ENCODE measurements at places on chromosomes 1 and 21. TPM values are rescaled to one million over a fixed set of nuclear protein-coding genes. Genes with fewer than 3 reads are reported as not detected.

DNA sequence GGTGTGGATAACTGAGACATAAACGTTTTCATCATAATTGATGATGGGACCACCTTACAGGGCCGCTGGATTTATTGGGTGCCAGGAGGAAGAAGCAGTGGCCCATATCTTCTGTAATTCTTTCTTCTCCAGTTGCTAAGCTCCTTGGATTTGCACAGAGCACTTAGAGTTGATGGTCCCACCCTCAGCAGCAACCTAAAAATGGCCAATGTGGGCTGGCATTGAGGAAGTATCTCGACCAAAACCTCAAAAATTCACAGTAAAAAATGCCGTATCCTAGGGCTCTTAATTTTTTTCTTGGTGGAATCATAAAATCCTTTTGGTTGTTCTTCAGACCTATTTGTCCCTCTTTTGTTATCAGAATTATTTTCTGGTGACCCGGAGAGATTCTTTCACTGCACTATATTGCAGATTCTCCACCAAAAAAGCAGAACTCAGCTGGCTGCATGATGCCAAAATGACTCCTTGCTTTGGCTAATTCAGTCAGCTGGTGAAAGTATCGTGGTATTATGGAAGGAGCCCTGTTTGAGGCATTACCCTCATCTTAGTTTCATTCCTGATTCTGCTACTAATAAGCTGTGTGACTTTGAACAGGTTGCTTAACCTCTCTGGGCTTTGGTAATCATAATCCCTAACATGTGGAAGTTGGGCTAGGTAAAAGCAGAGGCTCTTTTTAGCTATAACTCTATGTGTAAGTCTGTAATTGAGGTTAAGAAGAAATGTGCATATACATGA, 27.6 kb downstream of the KIRREL1 start:
- DNase-seq: no peak

DNA sequence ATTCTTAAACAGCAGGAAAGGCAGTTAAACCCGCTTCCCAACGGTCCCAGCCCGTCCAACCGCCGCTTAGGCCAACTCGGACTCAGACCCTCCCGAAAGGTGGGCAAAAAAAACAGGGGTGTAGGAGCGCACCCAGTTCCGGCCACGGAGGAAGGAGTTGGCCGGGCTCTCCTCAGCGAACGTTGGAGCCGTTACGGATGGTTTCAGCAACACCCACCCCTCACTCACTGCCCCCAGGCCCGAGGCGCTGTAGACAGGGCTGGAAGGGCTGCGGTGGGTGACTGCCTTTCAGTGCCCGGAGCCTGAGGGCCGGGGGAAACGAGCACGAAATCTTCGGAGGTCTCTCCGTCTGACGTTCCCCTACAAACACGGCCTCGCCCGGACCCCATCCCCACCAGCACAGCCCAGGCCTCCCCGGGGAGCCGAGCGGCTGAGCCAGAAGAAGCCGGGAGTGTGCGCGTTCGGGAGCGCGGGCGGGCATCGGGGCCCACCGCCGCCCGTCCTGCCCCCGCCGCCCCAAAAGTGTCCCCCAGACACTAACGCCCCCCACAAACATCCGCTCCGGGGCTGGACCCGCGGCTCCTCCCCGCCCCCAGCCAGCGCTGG, 1.3 kb downstream of the KDM5B start:
- no peak for DNase-seq

DNA sequence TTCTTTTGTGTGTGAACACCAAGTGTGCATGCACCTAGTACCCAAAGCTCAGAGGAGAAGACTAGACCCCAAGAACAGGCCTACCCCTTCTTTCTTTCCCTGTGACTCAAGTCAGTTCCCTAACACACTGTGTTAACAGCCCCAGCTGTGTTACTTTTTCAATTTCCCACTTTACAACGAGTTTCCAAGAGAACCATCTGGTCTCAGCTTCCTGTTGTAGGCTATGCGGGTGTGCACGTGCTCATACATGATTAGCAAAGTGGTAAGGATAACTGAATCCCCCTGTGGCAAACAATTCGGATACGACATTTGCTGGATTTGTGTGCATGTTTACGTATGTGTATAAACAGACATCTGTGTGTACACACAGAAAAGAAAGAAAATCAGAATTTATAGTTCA, 17.9 kb downstream of the IFNAR2 start:
- DNase-seq: no peak

- DNase-seq: peak; percentile 45
Measured at GRCh38 chr1:20426923-20427322, 59.1 kb downstream of the CAMK2N1 start.

DNA sequence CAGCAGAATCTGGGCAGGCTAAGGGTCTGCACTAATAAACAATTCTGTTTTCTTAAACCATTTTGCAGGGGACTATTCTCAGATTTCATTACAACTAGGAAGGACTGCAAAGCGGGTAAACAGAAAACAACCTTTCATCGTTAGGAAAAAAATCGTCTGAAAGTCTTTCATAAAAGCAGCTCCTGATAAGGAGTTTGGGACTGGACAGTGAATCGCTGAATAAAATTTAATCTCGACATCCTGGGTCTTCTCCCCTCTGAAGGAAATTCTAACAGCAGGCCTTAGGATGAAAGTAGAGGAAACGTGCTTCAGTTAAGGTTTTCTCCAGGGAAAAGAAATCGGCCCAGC, 471 bp upstream of the MTF2 start:
- no peak for DNase-seq

The PADI2 gene
- total RNA-seq: not detected

GRCh38 chr1:82858031-82858430, 1057.3 kb downstream of the ADGRL2 start:
- DNase-seq: no peak

The PDZK1 gene
- 0.14 TPM for total RNA-seq

The TCEA3 gene
- total RNA-seq: 1.1 TPM

DNA sequence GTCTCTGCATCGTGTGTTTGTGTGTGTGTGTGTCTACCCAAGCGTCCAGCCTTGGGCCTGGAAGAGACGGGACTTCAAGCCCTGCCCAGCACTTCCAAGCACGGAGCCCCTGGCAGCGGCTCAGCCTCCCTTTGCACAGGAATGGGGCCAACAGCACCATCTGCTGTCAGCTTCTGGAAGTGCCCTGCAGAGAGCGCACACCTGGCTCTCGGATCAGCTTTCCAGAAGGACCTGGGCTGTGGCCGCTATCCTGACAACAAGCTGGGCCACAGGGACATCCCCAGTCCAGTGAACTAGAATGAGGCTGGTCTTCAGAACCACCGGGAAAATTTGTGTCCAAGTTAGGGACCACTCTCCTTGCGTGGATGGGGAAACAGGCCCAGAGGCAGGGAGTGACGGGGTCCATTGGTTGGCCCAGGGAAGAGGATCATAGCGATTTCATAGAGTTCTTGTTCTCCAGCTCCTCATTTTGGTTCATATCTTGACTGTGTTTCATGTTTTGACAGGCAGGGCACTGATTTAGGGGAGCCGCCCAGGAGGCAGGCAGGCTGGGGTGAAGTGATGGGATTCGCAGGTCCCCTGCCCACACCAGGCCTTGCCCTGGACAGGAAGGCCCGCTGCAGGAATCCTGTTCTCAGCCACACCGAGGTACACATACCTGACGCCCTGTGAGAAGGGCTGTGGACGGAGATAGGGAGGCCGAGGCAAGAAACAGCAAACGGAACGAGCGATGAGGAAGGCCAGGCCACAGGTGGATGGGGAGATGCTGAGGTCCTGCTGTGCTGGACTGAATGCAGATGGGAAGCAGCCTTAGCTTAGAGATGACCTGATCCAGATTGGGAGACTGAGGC, 38.4 kb downstream of the TAS1R2 start:
- DNase-seq: peak; percentile 17

The EFNA1 gene
- 53.3 TPM for total RNA-seq

The WDR47 gene
- total RNA-seq: 18.7 TPM

DNA sequence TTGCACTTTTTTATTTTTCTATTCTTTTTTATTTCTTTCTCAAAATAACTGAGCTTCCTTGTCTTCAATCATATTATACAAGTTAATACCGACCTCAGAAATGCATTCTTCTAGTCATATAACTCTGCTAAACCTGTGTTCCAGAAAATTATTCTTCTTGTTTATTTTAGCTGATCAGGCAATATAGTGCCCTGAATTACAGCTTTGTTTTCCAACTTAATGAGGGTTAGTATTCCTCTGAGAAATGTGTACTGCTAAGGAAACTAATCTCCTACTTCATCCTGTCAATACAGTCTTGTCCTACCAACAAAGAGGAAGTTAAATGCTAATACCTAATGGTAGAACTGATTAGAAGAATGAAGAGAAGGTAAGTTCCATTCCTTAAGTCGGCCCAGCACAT, 13.0 kb downstream of the BRINP3 start:
- DNase-seq: no peak

The ATP1A4 gene
- not detected for total RNA-seq

The NBPF19 gene
- total RNA-seq: 3.8 TPM

The PPFIA4 gene
- 0.11 TPM for total RNA-seq

DNA sequence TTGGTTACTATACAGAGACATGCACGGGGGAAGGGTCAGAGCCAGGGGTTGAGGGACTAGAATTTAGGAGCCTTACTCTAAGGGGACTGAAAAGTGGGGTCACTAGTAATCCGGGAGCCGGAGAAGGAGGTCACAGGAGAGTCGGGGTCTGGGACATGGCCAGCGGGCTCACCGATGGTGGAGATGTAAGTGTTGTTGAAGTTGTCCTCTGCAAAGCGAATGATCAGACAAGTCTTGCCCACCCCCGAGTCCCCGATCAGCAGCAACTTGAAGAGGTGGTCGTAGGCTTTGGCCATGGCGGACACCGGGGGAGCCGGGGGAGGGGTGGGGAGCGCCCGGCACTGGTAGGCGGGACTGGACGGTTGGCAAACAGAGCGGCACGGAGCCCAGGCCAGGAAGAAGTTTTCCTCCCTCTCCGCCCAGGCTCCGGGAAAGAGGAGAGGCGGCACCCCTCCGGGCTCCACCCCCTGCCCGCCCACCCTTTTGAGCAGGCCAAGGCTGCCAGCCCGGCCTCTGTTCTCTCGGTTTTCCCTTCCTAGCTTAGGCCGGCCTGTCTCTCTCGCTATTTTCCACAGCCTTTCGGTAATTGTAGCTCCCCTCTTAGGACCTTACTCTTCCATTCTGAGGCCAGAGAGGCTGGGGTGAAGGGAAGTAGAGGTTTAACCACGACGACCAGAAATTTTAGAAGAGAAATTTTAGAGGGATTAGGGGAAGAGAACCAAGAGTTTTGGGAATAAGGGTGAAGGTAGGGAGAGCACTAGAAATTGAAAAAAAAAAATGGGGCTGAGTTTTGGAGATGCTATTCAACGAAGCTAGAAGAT, at the start of gene RAB13:
TSS of gene RAB13 (minus strand) at position 399 of the 821 bp plus-strand sequence. CDS start at position 296, 103 bp downstream.
- DNase-seq: no peak

DNA sequence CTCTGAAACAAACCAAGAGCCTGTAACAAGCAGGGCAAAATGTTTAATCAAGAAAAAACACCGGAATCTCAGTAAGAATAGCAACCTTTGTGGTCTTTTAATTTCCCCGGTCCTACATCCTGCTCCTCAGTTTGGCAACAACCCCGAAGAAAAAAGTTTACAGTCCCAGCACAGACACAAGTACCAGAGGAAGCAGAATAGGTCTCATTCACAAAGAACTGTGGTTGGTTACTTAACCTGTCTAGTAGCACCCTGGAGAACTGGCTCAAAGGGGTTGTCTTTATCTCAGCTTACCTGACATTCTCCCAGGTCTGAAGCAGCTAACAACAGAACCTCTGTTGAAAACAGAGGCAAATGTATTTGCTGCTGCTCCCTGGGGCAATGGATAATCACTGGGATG, 399.3 kb downstream of the AJAP1 start:
- DNase-seq: no peak

The NUCKS1 gene
- total RNA-seq: 162 TPM

GRCh38 chr1:58057826-58058225, 488.7 kb downstream of the OMA1 start:
- DNase-seq: no peak

DNA sequence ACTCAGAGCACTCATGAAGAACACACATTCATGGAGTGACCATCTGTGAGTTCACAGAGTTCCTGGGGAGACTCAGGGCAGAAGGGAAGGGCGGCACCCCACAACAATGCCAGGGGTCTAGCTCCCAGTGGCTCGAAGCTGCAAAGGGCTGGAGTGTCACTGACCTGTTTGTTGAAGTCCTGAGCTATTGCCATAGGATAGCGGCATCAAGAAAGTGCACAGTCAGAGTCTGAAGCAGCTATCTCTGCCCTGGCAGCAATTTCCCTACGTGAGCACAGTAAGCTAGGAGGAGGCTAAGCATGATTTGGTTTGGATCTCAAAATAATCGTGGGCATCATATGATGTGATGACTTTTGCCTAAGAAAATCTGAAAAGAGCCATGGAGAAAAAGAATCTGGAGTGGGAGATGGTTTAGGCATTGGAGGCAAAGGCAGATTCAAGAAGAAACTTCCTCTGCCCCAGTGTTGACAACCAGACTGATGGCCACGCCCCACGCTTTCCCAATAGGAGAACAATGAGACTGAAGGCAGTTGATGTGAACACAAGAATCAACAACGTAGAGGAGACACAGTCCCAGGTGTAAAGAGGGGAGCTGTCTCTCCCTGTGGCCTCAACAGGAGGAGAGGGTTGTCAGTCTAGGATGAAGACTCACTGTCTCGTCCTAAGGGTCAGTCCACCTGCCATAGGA, 100.0 kb upstream of the SLC25A33 start:
- DNase-seq: no peak

DNA sequence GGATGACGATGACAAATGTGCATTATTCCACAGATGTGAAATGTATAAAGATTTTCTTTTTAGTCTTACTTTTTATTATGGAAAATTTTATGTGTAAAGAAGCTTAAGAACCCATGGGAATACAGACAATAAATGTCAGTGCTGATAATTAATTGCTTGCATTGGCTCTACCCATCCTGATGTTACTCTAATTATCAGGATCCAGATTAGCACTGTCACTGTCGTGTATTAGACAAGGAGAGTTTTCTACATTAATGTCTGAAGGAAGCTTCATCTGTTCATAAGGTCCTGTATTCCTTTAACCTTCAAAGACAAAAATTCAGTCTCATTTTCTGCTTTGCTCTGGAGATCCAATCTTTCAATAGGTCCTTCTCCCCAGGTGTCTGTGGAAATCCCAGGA, 259.1 kb upstream of the ADAMTS5 start:
- DNase-seq: no peak

The LCE2A gene
- not detected for total RNA-seq

DNA sequence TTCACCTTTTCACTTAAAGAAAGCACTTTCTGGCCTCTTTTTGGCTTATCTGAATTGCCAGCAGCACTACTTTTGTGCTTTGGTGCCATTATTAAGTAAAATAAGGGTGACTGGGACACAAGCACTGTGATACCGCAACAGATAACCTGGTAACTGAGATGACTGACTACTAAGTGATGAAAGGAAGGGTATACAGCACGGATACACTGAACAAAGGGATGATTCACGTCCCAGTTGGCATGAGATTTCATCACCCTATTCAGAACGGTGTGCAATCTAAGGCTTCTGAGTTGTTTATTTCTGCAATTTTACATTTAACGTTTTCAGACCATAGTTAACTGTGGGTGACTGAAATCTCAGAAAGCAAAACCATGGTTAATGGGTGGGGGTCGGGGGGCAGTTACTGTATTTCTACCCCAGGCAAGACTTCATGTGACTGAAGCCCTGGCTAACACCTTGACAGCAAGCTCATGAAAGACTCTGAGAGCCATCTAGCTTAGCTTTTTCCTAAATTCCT, 102.8 kb downstream of the CLIC6 start:
- peak; percentile 3 for DNase-seq

GRCh38 chr1:39690794-39691382, 345 bp downstream of the HPCAL4 start:
- no peak for DNase-seq

GRCh38 chr1:20413776-20414140, 72.3 kb downstream of the CAMK2N1 start:
- no peak for DNase-seq
